Astrocyte of the cerebellum (primary cell): ENCODE measurements at places on chromosomes 7 and 10.

GRCh38 chr7:40300146-40300670, 165.4 kb downstream of the SUGCT start:
- no peak for DNase-seq

GRCh38 chr7:148994576-148994975, 33.7 kb downstream of the PDIA4 start:
- no peak for DNase-seq

DNA sequence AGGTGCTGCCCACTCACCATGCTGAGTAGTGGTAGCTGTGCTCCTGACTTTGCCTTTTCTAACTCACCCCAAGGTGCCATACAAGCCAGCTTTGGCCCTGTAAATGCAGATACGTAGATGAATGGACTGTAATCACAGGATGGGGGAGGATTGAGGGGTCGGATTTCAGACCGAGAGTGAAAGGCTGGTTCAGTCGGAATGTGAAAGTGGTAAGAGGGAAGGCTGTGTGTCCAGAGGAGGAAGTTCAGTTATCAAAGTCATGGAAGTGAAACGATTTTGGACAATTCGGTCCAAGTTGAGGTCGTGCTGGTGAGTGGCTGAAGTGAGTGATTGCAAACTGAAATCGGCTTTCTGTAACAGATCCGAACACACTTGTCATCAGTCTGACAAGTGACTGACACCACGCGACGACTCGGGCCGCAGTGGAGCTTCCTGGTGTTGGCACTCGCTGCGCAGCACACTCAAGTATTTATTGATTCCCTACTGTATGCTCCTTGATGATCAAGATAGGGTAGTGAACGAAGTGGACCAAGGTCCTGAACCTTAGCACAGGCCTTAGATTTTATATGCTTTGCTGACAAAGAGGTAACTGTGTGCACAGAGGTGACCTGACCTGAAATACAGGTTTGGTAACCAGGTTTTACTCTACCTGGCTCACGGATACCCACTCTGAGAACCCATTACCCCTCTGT, 10.5 kb downstream of the ZNF282 start:
- DNase-seq = no peak

DNA sequence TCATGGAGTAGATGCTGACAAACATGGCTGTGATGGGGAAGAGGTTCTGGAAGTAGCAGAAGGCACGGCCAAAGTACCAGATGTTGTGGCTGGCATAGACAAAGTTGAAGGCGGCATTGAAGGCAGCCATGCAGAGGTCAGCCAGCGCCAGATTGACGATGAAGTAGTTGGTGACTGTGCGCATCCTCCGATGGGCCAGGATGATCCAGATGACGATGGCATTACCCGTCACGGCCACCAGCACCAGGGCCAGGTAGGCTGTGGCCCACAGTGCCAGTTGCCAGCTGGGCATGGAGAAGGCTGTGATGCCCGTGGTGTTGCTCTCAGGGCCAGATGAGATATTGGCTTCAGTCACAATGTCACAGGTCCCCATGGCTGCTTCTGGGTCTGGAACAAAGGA, 767 bp downstream of the TACR2 start:
- DNase-seq = no peak

- no peak for DNase-seq
Observed at GRCh38 chr10:13715100-13715499, 128.3 kb downstream of the PRPF18 start.

DNA sequence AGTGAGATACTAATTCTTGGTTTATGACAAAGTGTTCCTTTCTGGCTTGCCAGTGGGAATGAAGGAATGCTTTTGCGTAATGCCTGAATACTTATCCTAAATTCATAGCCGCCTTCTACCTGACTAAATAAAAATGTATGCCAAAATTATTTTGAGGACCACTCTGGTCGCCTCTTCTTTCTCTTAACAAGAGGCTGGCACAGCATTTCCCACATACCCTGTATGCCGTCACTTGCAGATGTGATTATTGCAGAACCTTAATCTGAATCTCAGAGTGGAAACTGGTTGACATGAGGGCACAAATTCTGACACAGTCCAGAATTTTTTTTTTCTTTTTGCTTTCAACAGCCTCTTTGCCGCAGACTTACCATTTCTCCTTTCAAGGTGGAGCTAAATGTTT, 124.6 kb upstream of the GLCCI1 start:
- DNase-seq = no peak

GRCh38 chr7:116447436-116447835, 52.1 kb upstream of the CAV2 start:
- DNase-seq = no peak

GRCh38 chr7:37449621-37450020, 957 bp upstream of the ELMO1 start:
- DNase-seq = no peak

GRCh38 chr7:116980354-116980753, 27.1 kb downstream of the ST7 start:
- DNase-seq = no peak

- DNase-seq = no peak
Observed at GRCh38 chr10:132517951-132518521, 19.6 kb upstream of the INPP5A start.

- no peak for DNase-seq
Observed at GRCh38 chr7:25922296-25922695, 229.7 kb upstream of the NFE2L3 start.

DNA sequence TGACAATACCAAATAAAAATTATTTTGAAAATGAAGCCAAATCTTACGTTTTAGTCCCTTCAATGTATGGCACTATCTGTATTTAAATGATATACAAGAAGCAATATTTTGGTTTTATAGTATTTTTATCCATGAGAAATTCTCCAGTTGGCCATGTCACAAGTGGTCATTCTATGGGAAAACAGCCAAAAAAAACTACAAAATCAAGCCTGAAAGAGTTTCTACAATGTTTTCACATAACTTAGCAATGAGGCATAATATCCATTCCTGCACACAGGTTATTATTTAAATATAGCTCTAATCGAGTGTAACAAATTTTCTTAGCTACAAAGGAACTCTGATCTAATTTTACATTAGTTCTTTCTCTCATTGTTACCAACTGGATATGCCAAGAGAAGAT, 5.4 kb downstream of the RAB11FIP2 start:
- peak; percentile 72 for DNase-seq

- DNase-seq = no peak
Observed at GRCh38 chr10:92938841-92939240, 90.5 kb downstream of the EXOC6 start.

DNA sequence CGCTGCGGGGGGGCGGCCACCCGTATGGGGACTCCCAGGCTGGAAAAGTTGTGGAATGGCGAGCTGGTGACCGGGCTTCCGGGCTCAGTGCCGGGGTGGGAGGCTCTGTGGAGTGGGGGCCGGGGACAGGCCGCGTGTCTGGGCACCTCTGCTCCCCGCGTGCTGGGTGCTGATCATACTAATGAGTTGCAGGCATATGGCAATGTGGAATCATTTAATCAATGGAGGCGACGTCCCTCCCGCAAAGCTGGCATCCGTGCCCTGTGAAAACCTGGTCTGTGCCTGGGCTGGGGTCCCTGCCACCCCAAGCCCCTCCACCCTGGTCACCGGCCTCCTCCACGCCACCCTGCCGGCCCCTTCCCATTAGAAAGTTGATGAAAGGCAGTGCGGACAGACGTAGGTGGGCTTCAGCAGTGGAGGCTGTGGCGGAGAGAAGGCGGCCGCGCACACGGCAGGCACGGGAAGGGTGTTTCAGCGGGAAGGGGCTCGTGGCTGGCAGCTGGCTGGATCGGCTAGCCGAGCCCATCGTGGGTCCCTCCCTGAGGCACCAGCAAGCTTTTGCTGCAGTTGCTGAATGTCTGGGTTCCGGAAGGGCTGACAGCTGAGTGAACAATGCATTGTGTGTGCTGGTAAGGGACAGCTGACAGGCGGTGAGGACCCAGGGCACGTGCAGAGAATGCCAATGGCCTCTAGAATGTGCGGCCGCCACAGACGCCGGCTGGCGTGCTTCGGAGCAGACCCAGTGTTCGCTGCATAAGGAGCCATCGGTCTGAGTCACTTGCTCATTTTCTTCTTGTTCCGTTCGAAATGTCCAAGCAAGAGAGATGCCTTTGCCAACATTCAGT, 1.5 kb downstream of the ADGRA1 start:
- DNase-seq = no peak

- DNase-seq = peak; percentile 28
Observed at GRCh38 chr7:95723583-95724180, 48.7 kb upstream of the DYNC1I1 start.

- DNase-seq = no peak
Observed at GRCh38 chr7:117780832-117781231, 92.4 kb downstream of the CTTNBP2 start.

DNA sequence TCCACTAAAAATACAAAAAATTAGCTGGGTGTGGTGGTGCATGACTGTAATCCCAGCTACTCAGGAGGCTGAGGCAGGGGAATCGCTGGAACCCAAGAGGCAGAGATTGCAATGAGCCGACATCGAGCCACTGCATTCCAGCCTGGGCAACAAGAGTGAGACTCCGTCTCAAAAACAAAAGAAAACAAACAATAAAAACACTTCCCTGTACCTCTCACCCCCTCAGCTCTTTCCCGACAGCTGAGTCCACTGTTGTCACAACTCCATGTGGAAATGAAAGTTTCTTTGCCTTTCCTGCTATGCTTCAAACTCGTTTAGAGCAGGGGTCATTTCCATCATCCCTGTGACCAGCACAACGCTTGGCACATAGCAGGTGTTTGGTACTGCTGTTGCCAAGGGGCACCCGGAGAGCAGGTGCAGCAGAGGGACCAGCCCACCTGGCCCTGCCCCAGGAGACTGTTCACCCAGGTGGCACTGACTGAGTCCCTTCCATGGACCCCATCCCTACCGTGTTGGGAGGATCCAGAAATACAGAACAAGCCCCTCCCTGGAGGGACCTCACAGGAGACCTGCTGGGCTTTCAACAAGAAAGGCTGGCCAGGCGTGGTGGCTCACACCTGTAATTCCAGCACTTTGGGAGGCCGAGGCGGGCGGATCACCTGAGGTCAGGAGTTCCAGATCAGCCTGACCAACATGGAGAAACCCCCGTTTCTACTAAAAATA, 4.9 kb downstream of the TMEM130 start:
- DNase-seq = no peak

DNA sequence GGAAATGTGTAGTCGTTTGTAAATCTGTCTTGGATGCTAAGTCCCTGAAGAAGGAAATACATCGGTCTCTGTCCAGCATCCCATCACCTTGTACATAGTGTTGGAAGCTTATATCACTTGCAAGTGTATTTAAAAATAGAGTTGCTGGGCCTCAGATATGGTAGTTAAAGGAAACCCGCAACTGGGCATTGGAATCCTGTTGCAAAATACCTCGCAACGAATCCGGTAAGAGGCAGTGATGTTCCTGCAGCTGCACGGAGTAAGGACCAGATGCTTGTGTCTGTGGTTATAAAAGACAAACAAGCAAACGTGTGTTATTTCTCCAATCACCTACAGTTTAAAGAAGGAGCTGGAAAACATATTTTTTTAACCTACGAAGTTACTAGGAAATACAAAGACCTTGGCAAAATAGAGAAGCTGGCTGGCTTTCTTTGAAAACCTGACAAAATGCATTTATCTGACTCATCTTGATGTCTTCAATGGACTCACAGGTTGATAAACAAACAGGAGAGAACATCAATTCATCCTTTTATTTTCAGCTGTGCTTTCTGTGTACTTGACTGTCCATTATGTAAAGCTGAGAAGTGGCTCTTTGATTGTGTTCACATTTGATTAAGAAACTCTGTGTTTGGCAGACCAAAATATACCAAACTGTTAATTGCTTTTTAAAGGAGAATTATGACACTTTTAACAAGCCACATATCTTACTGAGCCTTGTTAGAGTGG, 326.4 kb downstream of the SFMBT2 start:
- DNase-seq = no peak

DNA sequence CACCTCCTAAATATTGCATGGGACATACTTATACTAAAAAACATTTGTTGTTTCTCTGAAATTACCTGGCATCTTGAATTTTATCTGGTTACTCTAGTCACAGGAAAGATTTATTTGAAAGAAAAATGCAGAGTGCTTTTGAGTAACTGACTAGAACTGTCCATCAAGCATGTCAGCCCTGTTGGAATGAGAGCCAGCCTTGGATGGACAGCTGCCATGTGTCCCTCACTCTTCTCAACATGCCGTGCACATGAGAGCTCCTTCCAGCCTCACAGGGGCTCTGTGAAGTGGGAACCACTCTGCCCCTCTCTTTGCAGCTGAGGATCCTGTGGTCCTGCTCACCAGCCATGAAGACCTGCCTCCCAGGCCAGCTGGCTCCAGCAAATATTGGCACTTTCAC, 118.3 kb upstream of the SHH start:
- DNase-seq = no peak

DNA sequence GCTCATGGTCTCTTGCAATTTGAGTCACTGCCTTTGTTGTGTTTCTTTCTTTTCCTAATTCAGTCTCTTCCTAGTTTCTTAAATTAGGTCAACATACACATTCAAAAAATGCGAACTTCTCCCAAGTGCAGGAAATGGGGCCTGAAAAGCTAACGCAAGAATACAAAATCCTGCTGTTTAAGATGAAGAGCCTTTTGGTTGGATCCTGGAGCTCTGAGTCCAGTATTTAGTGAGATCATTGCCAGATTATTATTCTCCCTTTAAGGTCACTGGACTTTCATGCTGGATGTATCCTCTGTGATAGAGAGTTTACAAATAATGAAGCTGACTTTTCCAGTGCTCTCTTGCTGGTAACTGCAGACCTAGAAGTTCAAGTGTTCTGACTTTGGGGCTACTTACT, 401.9 kb upstream of the MKI67 start:
- DNase-seq = no peak

GRCh38 chr10:98403812-98404504, 11.0 kb downstream of the PYROXD2 start:
- no peak for DNase-seq

GRCh38 chr10:93542358-93542791, 24.1 kb upstream of the FFAR4 start:
- DNase-seq = no peak

GRCh38 chr7:72326365-72326764, 85.8 kb downstream of the CALN1 start:
- DNase-seq = no peak
